ENCODE measurements at places on chromosomes 5 and 9.

- no peak for DNase-seq
Measured at GRCh38 chr5:20559845-20560244, 571.8 kb upstream of the CDH18 start.

GRCh38 chr5:176514244-176514950, 22.8 kb downstream of the RNF44 start:
- DNase-seq = no peak

- no peak for DNase-seq
Measured at GRCh38 chr9:127395497-127396252, 1.3 kb upstream of the SLC2A8 start.

GRCh38 chr5:61277781-61278180, 54.3 kb upstream of the ZSWIM6 start:
- no peak for DNase-seq

- DNase-seq = no peak
Measured at GRCh38 chr5:141586246-141586645, 32.6 kb downstream of the DIAPH1 start.

GRCh38 chr5:150448334-150448733, 1.2 kb downstream of the RPS14 start:
- no peak for DNase-seq

DNA sequence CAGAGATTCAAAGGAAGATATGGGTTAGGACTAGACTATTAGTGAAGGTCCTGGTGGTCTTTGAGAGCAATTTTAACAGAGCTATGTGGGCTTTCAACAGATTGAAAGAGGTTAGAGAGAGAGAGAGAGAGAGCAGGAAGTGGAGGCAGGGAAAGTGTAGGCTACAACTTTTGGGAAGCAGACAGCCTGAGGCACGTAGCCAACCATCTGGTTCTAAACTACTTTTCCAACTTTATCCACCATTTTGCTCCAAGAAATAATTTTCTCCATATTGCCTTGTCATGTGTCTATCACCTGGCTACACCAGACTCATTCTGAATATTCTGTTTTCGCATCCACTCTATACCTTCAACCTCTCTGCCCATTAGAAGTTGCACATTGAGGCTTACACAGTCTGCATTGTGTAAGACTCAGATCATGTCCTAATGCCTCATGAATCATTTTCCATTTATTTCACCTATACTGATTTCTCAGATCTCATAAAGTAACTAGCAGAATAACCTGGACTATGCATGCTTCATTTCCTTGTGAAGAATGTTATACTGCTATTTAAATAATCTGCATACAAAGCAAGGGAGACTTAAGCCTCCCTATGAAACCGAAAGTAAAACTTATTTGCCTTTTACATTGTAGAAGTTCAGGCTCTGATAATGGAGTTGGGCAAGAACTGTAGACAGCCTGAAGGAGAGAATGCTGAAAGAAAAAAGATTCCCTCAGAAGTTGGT, 235.6 kb downstream of the ELAVL2 start:
- DNase-seq = no peak

GRCh38 chr5:104612005-104612404, 1049.4 kb upstream of the NUDT12 start:
- DNase-seq = no peak

DNA sequence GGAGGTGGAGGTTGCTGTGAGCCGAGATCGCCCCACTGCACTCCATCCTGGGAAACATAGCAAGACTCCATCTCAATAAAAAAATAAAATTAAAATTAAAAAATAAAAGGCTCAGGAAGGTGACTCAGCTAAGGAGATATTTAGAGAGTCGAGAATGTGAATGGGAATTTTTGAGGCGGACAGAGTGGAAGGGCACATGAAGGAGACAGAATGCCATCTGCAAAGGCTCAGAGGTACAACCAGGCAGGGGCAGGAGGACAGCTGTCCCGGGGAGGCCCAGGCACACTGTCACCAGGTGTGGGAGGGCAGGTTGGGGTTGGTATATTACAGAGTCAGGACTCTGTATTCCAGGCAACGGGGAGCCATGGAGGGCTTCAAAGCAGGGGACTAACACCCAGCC, 35.5 kb downstream of the NTNG2 start:
- no peak for DNase-seq

GRCh38 chr5:134018154-134018985, 13.6 kb upstream of the VDAC1 start:
- DNase-seq = no peak

DNA sequence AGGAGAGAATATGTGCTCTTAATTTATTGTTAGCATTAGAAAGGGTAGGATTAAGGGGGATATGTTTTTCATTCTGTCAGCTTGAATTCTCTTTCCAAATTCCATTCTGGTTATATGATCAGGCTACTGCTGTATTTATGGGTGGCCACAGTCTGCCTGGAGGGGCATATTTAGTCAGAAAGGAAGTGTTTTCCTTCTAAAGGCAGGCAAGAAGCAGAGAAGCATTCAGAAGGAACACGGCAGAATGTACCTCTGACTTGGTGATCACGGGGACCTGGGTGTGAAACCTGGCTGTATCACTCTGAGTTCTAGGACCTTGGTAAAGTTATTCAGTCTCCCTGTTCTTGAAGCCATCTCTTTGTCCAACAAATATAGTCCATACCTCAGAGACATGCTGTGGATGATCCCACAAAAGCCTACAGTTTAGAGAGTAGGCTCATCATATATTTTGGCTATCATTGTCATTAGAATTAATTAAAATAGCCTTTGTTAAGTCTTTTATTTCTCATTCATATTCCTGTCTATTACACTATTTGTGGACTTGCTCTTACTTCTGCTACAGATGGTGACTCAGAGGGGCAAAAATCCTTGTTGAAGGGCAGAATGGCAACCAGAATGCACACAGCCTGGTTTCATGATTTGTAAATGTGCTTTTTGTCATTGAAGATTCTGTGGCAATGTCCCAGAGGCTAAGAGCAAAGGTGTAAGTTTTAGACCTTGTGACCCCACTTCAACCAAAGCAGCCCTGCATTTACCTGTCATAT, 2.7 kb downstream of the TNC start:
- DNase-seq = no peak

DNA sequence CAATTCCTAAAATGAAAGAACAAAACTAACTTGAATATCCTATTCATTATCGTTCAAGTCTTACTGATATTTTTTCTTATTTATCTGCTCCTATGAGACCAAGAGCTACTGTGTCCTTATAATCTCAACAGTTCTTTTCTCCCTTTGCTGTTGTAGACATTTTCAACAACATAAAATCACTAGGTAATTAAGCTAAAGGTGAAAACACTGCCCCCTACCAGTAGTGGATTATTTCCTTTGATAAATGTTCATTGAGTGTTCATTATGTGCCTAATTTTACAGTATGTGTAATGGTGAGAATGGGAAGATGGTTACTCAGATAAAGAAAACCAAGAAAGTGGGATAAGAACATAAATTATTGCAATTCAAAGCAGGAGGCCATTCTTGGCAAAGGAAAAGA, 41.4 kb upstream of the PAPPA start:
- DNase-seq = no peak

DNA sequence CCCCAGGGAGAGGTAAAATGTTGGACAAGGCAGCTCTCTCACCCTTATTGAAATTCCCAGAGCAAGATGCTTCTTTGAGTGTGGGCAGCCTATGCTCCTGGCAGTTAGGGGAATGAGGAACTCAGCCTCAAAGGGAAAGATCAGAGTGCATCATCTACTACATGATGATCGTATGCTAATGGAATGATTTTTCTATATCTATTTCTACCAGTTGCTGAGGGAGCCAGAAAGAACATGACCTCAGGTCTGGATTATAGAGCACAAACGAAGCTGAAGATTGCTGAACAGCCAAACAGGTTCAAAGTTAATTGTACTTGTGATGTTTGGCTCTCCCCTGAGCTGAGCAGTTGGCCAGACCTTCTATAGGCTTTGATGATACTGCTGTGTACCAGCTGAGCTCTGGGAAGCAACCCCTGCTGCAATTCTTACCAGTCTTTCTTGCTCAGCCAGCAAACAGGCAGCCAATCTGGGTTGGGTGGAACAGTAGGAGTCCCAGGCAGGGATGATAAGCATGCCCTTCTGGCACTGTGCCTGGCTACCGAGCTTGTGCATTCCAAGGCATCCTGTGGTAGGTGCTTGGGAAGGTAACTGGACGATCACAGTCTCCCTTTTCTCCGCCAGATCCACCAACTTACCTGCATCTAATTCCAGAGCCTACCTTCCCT, 10.3 kb upstream of the FBXL7 start:
- DNase-seq = no peak

GRCh38 chr5:78467752-78468357, 107.4 kb downstream of the SCAMP1 start:
- DNase-seq = no peak

- DNase-seq = no peak
Measured at GRCh38 chr5:67998709-67999261, 216.8 kb upstream of the PIK3R1 start.

- no peak for DNase-seq
Measured at GRCh38 chr5:171390883-171391677, 3.4 kb downstream of the NPM1 start.
